ENCODE measurements at places on chromosomes 5 and 9.

DNA sequence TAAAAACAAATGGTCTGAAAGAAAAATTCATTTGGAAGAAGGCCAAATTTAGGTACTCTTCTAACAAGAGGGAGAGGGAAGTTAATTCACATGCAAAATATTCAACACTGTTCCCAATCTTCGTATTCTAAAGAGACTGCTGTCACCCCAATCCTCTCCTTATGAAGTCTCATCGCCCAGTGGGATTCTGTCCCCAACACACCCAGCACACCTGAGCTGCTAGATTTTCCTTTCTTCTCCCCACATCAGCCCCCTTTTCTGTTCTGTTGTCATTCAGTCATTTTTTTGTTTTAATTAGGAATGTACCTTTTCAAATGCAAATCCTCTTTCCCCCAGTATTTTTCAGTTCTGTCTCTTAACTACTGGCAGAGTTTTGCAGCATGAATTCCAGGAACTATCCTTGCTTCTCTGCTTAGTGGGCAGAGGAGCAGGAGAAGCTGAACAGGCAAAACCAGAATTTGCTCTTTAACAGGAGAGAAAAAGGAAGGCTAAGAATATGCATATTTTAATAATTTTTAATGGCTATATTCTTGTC lies 366.9 kb downstream of the MAN2A1 start:
- no peak for DNase-seq

DNA sequence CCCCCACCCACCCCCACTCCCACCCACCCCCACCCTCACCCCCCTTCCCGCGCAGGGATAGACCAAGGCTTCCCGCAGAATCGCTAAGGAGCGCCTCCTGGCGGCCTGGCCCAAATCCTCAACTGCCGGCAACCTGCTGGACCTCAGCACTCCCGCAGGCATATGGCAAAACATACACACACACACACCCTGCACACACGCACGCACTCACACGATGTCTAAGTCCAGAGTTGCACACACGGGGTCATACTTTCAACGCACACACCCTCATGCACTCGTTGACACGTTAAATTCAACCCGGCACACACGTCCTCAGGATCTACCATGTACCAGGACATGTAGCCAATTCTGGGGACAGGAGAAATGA lies 1.7 kb downstream of the CPLX2 start:
- DNase-seq = no peak

DNA sequence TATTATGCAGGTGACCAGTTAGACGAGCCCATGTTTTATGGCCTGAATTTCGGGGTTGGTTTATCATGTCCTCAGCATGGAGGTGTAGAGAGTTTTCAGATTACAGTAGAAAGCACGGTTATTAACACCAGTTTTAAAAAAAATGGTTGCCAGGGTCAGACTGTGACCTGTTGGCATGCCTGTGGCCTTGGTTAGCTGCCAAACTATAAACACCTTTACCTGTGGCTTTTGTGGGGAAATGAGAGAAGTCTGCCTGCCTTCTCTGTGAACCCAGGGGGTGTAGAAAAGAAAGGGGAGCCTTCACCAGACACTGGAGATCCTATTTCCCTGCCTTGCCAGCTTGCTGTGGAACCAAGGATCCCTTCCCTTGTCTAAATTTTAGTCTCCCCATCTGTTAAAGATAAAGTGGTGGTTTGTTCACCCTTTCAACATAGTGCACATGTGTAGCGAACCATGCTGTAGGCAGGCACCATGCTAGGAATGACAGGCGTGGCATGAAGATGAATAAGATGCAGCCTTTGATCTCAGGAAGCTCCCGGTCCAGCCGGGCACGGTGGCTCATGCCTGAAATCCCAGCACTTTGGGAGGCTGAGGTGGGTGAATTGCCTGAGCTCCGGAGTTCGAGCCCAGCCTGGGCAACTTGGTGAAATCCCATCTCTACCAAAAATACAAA lies 6.1 kb upstream of the PHF19 start:
- no peak for DNase-seq

DNA sequence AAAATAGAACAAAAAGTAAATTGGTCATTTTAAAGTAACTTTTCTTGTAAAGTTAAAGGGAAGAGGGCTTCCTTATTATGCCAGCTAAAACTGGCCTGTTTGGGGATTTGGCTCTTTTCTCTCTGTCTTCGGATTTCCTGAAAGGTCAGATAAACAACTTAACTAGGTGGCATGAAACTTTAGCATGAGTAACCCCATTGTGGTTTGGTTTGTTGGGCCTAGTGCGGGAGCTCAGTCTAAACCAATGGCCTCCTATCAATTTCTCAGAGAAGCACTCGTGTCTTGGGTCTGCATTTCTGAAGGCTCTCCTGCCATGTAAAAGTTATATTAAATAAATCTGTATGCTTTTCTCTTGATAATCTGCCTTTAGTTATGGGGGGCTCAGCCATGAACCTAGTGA lies 48.5 kb upstream of the ANKH start:
- no peak for DNase-seq

- no peak for DNase-seq
Measured at GRCh38 chr5:143080407-143080806, 310.2 kb downstream of the ARHGAP26 start.

GRCh38 chr5:112776301-112776856 lies 38.7 kb downstream of the APC start:
- DNase-seq = no peak

DNA sequence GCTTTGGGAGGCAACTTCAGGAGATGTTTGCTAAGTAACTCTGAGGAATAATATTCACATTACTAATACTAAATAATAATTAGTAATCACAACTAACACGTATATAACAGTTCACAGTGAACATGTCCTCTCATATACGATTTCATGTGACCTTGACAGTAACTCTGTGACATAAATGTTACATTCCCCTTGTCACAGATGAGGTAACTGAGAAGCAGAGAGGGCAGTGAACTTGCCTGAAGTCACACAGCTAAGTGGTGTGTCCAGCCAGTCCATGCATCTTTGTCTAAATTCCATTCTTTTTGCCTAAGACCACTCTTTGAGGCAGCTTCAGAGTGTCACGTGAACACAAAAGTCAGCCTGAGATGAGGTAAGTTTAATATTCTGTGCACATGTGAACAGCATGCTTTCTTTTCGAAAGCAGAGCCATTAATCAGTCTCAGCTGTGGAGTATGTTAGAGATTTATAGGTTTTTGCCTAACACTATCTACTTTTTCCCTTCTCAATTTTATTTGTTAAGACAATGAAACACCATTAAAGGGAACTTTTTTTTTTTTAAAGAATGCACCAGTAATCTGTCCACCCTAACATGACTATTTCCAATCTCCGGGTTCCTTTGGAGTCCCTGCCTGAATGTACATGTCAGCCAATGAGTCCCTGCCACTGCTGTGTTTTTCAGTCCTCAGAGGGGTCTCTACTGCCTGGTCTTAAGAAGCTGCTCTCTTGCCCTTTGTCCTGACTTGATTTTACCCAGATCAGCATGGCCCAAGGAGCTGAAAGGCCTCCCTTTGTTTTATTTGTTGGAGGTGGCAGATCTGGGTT lies 43.5 kb downstream of the SH3PXD2B start:
- no peak for DNase-seq

- DNase-seq = no peak
Measured at GRCh38 chr5:104951829-104952228, 1389.2 kb upstream of the NUDT12 start.

DNA sequence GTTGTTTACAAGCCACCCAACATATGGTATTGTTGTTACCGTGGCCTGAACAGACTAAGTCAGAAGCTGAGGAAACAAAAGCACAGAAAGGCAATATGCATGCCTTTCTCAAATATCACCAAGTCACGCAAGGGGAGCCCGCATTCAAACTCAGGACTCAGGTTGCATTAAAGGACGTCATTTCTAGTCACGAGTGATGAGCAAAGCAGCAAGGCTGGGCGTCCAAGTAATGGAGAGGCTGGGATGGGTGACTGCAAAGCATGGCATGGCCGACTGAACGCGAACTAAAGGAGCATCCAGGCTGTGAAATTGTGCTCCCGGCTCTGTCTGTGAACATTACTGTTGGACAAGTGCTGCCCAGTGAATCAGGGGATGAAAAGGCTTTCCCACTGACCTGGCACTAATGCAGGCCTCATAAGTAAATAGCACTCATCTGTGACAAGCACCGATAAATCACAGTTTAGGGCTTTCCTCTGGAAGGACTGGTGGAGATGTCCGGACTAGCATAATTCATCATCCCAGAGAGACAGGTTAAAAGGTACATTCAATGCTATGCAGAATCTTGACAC lies 202.8 kb downstream of the SPOCK1 start:
- no peak for DNase-seq

DNA sequence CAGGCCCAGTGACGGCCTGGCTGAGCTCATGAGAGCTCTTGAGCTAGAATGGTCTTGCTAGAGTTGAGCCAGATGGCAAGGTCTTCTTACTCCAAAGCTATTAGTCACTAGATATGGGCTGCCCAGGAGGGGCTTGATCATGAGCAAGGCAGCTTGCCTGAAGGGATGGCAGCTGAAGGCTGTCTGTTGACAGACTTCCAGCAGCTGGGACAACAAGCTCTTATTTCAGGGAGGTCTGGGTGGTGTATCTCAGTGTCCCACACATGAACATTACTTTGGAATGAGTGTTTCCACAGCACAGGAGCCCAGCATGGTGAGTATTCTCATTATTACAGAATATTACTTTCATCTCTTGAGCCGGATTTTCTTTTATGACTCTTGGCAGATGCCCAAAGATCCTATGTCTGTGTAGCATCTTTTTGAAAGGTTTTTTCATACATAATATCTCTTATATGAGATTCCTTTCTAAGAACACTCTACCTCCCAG lies 414.1 kb downstream of the ARHGEF28 start:
- no peak for DNase-seq

DNA sequence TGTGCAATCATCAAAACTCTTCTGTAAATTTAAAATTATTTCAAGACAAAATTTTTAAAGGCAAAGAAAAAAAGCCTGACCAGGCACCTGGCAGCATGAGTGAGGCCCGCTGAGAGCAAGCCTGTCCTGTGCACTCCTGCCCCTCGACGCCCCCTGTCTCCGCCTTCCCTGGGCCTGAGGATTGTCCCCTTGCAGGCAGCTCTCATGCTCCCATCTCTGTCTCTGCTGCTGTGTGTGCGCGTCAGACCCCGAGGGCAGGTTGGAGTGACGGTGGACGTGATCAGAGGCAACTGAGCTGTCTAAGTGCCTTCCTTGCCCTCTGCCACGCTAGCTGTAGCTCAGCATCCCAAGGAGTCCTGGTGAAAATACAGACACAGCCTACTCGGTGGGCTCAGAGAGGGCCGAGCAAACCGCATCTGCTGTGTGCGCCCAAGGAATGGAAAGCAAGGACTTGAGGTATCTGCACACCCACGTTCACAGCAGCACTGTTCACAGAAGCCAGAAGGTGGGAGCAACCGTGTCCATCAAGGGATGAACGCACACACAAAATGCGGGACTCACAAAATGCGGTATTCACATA lies 65.5 kb downstream of the SECISBP2 start:
- DNase-seq = no peak

GRCh38 chr5:135895474-135896006 lies at the start of gene IL9:
TSS of gene IL9 (minus strand) at chr5:135895841. CDS start at chr5:135895816, 25 bp downstream.
- DNase-seq = no peak

DNA sequence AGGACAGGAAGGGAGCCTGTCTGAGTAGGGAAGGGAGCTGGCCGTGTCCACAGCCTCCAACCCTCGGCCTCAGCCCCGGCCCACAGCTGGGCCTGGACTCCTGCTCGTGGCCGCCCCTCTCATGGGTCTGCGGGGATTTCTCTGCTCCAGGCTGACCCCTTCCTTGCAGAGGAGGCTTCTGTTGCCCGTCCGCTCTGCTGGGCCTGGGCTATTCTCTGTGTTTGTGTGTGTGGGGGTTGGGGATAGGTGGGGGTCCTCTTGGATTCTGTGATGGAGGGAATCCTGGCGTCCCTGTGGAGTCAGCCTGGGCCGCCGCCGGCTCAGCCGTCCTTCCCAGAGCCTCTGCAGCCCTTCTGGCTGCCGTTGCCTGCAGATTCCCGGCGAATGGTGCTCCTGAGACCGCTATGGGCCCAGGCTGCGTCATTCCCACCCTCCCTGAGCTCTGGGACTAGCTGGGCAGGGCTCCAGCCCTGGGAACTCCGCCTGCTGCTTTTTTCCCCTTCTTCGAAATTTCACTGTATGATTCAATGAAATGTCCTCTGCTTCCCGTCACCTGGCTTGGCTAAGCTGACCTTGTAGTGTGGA lies 64.2 kb downstream of the FGF18 start:
- DNase-seq = no peak

- no peak for DNase-seq
Measured at GRCh38 chr9:106843371-106843770, 19.6 kb upstream of the ZNF462 start.

- no peak for DNase-seq
Measured at GRCh38 chr5:139138809-139139208, 59.4 kb downstream of the SIL1 start.

DNA sequence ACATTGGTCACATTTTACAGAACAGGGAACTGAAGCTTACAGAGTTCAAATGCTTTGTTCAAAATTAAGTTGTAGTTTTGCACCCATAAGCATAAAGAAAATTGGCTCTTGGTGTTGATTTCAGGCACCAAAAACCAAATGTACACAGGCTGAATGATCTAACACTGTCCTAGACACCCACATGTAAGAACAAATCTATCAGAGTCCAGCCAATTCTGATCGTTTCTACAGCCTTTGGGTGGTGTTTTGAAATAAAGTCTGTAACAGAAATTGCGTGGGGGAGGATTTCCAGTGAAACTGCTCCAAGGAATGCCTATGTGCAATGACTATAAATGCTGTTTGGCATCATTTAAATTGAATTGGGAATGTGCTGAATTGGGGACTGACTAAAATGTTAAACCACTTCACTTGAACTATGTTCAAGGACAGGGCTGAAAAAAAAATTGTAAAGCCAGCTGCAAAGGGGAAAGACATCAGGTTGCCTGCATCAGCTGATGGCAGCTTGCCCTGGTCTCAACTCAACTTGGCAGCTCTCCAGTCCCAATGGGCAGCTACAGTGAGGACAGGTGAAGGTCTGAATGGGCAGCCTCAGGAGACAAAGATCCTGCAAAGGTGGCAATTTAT lies 92.2 kb upstream of the TRPC7 start:
- DNase-seq = no peak

DNA sequence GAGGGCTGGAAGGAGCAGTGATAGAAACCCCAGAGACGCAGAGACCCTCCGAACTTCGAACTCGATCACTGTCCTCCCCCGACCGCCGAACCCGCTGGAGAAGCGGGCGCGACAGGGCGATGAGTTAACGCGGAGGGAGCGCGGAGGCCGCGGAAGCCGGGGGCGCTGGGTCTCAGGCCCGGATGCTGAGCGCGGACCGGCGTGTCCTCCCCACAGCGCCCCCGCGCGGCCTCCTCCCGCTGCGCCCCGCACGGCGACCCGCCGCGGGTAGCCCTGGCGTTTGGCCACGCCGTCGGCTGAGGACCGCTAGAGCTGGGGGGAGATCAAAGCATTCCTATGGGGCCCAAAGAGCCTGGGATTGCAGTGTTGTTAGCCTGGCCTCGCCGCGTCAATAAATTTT lies 7.7 kb upstream of the DMRT2 start:
- no peak for DNase-seq

DNA sequence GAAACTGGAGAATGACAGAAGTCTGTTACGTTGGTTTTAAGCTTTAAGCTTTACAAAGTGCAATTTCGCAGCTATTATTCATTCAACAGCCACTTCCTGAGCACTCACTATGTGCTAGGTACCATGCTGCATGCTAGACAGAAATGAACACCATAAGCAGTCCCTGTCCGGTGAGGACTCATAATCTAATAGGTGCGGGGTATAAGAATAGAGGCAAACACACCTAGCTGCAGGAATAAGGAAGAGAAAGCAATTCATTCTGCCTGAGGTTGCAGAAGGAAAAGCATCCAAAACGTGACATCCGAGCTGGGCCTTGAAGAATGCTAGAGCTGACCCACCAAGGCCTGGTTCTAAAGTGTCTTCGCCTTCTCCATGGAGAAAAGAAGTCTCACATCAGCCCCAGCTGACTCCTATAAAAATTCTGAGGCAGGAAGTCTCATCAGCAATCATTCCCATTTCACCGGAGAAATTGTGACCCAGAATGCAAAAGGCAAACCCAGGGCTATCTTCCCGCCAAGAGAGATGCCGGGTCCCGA lies 542 bp downstream of the FKBP15 start:
- DNase-seq = no peak
